ENCODE measurements at places on chromosomes 7 and 10.

DNA sequence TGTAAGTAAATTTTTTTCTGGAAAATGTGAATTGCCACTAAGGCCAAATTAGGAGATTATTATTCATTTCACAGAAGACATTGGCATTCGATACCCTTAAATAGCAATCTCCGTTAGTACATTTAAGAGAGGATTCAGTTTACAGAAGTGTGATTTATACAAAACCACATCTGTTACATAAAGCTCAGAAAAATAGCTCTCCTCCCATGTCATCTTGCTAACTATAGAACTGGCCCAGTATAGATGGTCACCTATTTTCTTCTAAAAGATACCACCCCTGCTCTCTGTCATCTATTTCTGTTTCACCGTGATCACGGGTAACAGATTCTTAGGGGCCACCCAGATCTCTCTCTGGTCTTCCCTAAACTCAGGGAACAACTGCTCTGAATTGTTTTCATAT is 119.1 kb downstream of the HIP1 start:
- DNase-seq: no peak

- no peak for DNase-seq
Measured at GRCh38 chr7:897771-898376, 21.5 kb downstream of the GET4 start.

GRCh38 chr10:63586043-63586442 is 64.8 kb downstream of the REEP3 start:
- no peak for DNase-seq

GRCh38 chr7:68258609-68259008 is 1262.0 kb downstream of the TYW1 start:
- DNase-seq: no peak

- no peak for DNase-seq
Measured at GRCh38 chr7:158111049-158111751, 476.4 kb downstream of the PTPRN2 start.

DNA sequence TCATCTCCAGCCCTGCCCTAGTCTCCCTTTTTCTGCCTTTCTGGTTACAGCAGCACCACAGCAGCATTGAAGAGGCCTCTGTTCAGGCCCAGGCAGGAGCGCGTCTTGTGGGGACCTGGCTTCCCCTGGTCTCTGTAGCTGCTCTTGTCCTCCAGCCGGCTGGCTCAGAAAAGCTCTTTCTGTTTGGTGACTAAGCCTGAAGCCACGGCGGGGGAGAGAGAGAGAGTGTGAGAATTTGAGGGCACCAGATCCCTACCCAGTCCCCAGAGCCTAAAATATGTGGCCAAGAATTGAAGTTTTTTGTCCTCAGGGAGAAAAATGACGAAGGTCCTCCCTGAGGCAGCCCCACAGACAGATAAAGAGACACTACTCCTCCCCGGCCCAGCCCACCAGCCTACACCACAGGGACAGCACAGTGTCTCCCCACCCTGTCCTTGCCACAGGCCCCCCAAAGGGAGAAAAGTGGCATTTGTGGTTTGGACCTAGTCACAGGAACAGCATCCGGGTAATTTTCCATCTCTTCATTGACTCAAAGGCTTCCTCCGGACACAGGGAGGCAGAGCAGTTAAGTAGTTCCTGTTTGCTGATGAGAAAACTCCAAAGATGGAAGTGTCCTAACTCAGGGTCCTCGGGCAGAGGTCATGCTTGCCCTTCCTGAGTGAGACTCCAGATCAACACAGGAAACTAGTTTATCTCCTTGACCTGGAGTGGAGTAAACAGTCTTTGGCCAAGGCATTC is 13.3 kb upstream of the FAM180A start:
- no peak for DNase-seq

GRCh38 chr10:121112579-121113384 is 261.6 kb downstream of the WDR11 start:
- DNase-seq: no peak

GRCh38 chr10:93790439-93790838 is 32.7 kb downstream of the LGI1 start:
- DNase-seq: no peak

GRCh38 chr10:49080071-49080470 is 35.3 kb downstream of the VSTM4 start:
- DNase-seq: no peak

DNA sequence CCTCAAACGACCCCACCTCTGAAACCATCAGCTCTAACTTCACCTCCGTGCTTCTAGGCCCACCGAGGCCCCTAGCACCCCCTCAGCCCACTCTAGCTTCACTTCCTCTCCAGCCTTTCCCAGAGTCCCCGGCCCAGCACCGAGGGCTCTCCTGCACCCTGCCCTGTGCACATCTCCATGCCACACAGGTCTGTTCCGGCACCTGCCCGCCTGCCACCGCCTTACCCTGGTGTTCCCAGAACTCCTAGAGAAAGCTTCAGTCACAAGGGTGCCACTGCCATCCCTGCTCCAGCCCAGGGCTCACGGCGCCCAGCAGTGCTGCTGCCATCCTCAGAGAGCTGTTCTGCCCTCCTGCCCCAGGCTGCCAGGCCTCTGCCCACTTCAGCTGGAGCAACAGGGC is 61.3 kb upstream of the INSIG1 start:
- no peak for DNase-seq

DNA sequence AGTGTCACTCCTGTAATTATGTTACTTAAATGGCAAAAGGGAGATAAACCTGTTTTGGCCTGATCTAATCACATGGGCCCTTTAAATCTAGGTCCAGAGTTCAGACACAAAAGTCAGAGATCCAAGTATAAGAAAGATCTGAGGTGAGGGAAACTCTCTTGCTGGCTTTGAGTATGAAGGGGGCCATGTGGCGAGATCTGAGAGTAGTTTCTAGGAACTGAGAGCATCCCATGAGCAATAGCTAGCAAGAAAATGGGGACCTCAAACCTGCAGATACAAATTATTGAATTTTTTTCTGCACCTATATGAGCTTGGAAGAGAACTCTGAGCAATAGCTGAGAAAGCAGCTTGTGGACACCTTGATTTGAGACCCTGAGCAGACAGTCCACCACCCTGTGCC is 27.6 kb downstream of the ANKRD7 start:
- DNase-seq: no peak

GRCh38 chr7:8564281-8564680 is 130.9 kb downstream of the NXPH1 start:
- no peak for DNase-seq

- no peak for DNase-seq
Measured at GRCh38 chr7:24843821-24844434, 86.7 kb upstream of the GSDME start.

- no peak for DNase-seq
Measured at GRCh38 chr7:50272808-50273207, 31.7 kb upstream of the IKZF1 start.

Data from ACHN (cell line).